ENCODE measurements at places on chromosomes 7 and 10.
A peak's percentile ranks its signal among the peaks of the same experiment; 100 is the strongest.

GRCh38 chr10:103917302-103918052 lies 507 bp downstream of the STN1 start:
- peak; percentile 23 for DNase-seq

- no peak for DNase-seq
These were observed 32.3 kb downstream of the PYROXD2 start for GRCh38 chr10:98382691-98383101.

DNA sequence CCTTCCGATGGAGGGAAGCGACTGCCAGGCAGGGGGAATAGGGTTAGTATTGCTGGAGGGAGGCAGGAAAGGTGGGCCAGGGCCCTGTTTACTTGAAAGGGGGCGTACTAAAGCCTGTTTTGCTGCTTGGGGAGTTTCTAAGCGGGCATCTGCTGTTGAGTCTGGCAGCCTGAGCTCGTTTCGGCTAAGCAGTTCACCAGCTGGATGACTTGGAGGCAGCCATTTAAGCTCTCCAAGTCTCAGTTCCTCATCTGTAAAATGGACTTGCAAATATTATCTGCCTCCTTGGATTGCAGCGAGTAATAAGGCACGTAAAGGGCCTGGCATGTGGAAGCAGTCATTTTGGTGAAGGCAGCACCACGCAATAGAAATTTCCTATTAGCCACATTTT lies 44.0 kb downstream of the LDB3 start:
- no peak for DNase-seq

- DNase-seq: no peak
These were observed 6.6 kb upstream of the DLX6 start for GRCh38 chr7:96998744-96999143.

- no peak for DNase-seq
These were observed 85.6 kb downstream of the PRKG1 start for GRCh38 chr10:51159841-51160240.

DNA sequence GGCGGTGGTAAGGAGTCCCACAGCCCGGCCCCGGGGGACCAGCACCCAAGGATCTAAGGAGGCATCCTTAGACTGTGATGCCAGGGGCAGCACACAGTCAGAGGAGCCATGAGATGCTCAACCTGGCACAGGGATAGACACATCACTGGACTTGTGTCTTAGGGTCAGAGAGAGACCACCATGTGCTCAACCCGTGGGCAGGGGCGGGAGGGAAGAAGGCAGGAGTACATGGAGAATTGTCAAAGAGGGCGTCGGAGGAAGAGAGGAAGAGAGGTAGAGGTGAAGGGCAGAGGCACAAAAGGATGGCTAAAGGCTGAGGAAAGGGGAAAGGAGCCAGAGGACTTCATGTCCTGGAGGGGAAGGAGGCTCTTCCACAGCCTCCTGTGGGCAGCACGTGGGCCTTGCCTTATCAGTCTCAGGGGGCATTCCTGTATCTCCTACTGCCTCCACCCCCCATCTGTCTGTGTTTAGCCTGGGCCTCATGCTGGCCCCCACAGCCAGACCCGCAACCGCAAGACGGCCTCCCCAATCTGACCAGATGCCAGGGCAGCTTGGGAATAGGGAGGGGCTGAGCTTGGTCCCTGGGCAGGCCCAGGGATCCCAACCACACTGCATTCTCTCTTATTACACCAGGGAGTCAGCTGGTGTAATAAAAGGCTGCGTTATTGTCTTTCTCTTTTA lies 2.2 kb downstream of the ADCY1 start:
- no peak for DNase-seq

All from GM04504 (cell line).